Activated T-helper 2 cell treated with anti-CD3 and anti-CD28 coated beads, Interferon-gamma antibody, Interleukin-2, Interleukin-4, amounts not matched to agents 10 μg/mL and 5 μg/mL and 100 μg/mL, durations not matched to agents 14 hours and 24 hours and 36 hours (primary cell): ENCODE measurements at places on chromosomes 12 and 14. TPM values are rescaled to one million over a fixed set of nuclear protein-coding genes. Genes with fewer than 3 reads are reported as not detected.

The FZD10 gene
- not detected in 2 replicates for total RNA-seq

The LAG3 gene
- total RNA-seq, result 215 and 223 TPM in 2 replicates

The TRPV4 gene
- total RNA-seq, result not detected in 2 replicates

The SDR9C7 gene
- total RNA-seq, result not detected in 2 replicates

The SPIC gene
- total RNA-seq, result not detected in 2 replicates

The HCAR3 gene
- 0.34 and 0.46 TPM in 2 replicates for total RNA-seq

DNA sequence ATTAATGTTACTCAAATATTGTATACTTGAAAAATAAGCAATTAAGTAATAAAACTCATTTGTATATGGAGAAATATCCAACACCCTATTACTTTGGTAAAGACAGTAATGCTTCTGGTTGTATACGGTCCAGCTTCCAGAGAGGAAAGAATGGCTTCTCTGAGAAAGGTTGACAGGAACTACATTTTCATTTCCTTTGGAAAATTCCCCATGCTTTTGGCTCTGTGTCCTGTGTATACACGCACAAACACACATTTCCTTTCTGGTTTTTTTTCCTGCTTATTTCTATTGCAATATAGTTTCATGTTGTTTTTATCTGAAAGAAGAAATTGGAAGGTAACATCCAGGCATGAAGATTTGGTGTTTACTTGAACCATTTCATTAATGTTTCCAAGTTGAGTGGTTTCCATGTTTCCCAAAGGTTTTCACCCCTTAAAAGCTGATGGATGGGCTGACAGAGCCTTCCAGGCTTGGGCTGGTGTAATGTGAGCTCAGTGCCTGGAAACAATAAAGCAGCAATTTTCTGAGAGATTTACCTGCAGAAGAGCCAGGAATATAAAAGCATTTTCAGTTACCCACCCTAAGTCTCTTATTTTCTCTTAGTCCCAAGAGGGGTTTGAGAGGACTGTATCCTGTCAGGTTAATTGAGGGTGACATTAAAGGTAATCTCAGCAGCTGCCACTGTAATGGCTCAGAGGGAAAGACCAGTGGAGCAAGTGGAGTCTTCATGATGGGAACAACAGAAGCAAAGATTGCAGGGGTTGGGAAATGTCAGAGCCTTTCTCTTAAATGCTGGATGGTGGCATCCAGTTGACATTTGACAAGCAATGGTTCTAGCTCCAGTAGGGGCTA, 33.4 kb upstream of the TMTC1 start:
- DNase-seq, result no peak

GRCh38 chr14:74241652-74242017, 2.4 kb downstream of the VSX2 start:
- DNase-seq, result no peak

GRCh38 chr12:106138633-106139421, at the start of gene NUAK1:
TSS of gene NUAK1 (minus strand) at chr12:106138954. CDS start at chr12:106138653, 301 bp downstream.
- DNase-seq, result no peak

GRCh38 chr12:39287817-39288216, 155.1 kb downstream of the KIF21A start:
- no peak for DNase-seq

DNA sequence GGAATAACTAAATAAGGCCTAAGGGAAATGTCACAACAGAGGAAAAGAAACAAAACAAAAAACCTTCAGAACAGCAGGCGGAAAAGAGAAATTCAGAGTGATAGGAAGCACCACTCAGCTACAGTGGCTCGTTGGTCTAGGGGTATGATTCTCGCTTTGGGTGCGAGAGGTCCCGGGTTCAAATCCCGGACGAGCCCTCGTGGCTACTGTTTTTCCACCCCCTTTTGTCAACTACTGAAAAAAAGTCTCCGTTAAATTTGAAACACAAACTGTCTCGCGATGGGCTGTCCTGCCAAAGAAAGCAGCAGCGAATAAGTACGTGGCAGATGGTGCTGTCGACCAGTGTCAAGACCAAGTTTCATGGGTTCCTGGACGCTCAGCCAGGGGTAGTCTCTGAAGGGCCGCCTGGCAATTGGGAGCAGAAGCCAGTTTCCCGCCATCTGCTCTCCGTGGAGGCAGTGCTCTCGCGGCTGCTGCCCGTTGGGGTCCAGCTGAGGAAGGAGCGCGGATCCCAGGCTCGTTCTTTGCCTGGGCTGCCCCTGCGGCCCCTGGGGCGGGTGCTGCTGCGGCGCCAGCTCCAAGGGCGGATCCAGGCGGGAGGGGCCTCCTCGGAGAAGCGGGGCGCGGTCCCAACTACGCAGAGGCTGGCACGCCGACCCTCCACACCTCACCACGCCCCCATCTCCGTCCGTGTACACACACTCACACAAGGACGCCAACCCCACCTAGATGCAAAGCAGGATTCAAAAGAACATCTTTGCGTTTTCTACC, at the start of gene RNASE4:
Gene RNASE4 (plus strand): TSS at position 670 of the 771 bp plus-strand sequence. CDS start 14,812 bp downstream, outside the sequence.
- peak; percentile 76 for DNase-seq

GRCh38 chr12:118327391-118327790, 45.3 kb downstream of the TAOK3 start:
- DNase-seq, result no peak

- DNase-seq, result peak; percentile 27
Observed at GRCh38 chr12:1691123-1692007, 495 bp downstream of the ADIPOR2 start.

DNA sequence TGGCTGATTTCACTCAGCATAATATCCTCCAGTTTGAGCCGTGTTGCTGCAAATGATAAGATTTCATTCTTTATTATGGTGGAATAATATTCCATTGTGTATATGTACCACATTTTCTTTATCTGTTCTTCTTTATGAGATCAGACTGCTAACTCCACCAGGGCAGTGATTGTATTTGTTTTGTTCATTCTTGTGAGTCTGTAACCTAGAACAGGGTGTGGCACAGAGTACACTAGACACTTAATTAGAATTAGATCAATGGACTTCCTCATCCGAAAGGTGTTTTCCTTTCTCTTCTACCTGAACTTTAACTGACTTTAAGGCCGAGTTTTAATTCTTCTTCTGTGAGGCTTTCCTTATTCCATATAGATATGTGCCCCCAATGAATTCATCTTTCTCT, 551.0 kb downstream of the SNAPC1 start:
- DNase-seq, result no peak

DNA sequence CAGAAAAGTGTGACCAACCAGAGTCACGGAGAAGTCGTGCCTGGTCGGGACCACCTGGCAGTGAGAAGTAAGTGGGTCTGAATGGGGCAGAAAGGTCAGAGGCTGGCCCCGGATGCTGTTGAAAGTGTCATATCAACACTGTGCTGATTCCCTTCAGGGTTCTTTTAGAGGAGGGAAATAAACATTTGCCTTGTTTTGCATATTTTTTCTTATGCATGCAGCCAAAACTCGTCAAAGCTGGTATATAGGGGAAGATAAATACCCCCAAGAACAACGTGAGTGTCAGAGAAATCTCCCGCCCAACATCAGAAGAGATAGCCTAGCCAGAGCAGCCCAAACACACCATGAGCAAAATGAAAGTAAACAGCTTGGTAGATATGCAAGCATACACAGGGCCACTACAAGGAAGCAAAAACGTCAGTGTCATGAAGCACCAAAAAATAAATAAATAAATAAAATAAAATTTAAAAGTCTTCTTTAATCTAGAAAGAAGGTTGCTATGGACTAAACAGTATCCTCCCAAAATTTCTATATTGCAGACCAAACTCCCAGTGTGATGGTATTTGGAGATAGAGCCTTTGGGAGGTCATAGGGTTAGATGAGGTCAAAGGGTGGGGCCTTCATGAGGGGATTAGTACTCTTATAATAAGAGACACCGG, 22.1 kb downstream of the EIF5 start:
- no peak for DNase-seq

DNA sequence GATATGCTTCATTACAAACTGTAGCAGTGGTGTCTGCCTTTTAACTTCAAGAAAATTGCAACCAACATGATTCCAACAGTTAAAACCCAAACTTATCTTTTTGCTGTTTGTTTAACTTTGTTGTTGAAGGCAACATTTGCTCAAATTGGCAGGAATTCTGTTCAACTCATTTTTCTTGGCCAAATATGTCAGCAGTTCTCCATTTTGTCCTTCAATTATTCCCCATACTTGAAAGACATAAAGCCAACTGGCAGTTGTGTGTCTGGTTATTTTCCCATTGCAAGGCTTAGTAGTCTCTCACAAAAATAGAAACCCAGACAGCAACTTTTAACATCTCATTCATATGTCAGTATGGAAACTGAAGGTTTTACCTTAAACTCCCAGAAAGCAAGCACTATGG, 146.3 kb downstream of the LRIG3 start:
- DNase-seq, result no peak

DNA sequence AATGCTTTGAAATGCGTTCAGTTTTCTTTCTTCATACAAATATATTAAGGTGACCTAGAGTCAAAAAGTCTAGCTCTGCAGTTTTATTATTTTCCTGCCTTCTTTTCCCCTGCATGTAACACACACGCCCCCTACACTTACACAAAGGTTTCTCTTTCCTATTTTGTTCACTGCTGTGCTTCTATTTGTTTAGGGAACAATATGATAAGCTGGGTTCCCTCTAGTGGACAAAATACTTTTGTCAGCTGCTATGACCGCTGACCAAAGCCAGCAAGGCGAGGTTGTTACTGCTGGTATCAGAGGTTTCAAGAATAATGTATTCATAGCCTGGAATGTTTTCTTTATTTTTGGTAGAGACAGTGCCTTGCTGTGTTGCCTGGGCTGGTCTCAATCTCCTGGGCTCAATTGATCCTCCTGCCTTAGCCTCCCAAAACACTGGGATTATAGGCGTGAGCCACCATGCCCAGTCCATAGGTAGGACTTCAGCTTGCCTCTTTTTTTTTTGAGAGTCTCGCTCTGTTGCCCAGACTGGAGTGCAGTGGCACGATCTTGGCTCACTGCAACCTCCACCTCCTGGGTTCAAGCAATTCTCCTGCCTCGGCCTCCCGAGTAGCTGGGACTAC, 33.4 kb downstream of the FNTB start:
- DNase-seq, result no peak

DNA sequence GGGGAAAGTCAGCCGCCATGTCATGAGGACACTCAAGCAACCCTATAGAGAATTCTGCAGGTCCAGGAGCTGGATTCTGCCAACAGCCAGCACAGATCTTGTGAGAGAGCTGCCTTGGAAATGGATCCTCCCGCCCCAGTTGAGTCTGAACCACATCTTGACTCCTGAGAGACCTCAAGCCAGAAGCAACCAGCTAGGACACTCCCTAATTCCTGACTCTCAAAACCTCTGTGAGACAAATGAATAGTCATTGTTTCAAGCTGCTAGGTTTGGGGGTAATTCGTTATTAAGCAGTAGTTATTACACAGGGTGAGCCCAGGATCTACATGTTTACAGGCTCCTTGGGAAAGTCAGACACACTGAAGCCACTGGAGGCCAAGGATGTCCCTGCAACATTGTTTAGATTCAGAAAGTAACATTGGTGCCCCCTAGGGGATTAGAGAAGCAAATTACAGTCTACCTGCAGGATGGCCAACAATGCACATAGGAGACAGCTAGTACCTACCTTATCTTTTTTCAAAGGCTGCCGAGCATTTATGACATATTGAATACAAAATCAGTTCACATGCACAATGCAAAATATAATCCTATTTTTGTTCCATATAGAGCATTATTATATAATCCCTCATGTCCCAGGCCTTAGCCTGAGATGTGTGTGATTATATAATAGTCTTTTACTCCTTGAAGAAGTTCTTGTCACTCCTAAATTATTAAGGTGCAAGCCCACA, 57.9 kb upstream of the FICD start:
- DNase-seq, result no peak

DNA sequence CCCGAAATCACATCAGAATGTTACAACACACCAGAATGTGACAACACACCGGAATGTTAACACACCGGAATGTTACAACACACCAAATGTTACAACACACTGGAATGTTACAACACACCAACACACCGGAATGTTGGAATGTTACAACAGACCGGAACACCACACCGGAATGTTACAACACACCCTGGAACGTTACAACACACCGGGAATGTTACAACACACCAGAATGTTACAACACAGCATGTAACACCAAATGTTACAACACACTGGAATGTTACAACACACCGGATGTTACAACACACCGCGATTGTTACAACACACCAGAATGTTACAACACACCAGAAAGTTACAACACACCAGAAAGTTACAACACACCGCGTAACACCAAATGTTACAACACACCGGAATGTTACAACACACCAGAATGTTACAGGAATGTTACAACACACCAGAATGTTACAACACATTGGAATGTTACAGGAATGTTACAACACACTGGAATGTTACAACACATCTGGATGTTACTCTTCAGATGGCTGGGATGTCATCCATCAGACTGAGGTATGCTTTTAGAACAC, 21.1 kb downstream of the CHFR start:
- no peak for DNase-seq

- no peak for DNase-seq
Observed at GRCh38 chr12:47714826-47715386, 9.1 kb upstream of the RPAP3 start.

GRCh38 chr12:80064951-80065350, 34.4 kb upstream of the OTOGL start:
- DNase-seq, result no peak
